ENCODE measurements at places on chromosomes 4 and X.

DNA sequence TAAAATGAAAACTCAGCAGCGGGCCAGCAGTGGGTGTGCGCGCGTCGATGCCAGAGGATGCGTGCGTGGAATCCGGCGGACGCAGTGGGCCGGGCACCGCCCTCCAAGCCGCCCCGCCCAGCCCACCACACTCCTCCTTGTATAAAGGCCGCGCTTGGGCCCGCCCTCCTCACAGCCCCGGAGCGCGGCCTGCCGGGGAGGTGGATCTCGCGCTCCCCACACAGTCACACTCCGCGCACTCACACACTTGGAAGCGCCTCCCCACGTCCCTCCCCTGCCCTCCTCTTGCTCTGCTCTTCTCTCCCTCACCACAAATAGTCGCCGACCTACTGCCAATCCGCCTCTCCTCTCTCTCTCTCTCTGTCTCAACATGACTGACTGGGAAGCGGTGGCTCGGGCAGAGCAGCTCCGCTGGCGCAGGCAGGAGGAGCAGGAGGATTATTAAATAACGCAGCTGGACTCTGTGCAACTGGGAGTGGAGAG lies at the start of gene CCSER1:
Gene CCSER1 (plus strand): TSS at position 172 of the 483 bp plus-strand sequence.
- DNase-seq: peak; percentile 62

- DNase-seq: no peak
These were observed 95.9 kb upstream of the TRPC3 start for GRCh38 chr4:122047456-122048425.

- DNase-seq: no peak
These were observed 46.7 kb downstream of the MAGEB17 start for GRCh38 chrX:16213961-16214360.

DNA sequence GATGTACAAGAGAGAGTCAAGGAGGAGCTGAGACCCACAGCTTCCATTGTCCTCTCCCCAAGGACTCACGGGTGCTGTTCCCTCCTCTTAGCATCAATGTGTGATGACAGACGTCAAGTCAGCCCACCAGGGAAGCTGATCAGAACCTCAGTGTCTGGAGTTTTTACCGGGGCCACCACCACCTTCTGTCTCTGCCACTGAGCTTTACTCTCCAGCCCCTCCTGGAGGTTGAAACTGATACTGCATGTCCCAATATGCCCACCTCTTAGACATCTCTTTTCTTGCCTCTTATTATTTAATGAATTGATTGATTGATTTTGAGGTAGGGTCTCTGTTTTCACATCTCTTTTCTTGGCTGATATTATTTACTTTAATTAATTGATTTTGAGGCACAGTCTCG lies 10.3 kb upstream of the AKAP17A start:
- DNase-seq: peak; percentile 94

DNA sequence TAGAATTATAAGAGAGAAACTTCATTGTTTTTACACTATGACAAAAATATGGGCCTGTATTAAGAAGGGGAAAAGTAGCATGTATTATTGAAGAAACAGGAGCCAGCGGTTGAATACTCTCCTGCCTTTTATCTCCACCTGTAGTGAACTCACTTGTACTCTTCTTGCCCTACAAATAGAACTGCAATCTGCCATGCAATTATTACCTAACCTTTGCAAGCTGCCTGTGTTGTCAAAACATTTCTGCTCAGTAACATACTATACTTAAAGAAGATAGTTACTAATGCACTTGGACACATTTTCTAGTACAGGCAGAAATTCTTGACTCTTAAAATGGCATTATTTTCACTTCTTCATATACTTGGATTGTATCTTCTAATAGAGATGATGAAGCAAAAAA lies 818.4 kb upstream of the GRID2 start:
- DNase-seq: no peak

DNA sequence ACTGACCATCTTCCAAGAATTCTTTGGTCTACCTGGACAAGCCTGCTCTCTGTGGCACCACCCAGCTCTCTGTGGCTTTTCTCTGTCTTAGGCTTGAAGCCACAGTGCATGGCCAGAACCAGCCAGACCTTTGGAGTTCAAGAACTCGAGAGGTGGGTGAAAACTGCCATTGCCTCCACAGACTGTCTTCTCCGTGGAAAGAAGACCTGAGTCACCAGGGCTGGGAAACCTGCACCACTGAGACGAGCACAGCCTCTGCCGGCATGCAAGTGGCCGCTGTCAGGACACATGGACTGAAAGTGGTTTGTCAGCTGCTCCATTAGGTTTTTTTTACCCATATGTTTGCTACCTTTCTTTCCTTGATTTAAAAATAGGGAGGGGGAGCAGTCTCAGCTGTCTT lies 74.5 kb downstream of the MGST2 start:
- no peak for DNase-seq

- DNase-seq: no peak
These were observed 126.2 kb downstream of the COL4A6 start for GRCh38 chrX:108312011-108312410.

DNA sequence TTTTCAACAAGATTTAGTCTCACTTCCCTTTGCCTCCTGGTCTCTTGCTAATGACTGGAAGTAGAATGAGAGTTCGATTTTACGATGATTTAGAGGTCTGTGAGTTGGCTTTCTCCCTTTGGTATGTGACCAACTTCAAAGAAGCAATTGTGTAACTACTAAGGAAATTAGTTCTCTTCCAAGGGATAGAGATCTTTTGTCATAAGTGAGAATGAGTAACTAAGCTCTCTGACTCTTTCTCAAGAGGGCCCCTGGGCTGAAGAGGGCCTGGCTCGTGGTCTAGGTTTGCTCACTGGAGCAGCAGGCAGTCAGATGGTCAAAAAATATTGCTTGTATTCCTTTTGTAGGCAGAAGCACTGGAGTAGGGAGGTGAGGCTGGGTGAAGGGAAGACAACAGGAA lies 176.3 kb downstream of the ENOX2 start:
- no peak for DNase-seq

GRCh38 chrX:42050345-42050744 lies 127.0 kb upstream of the CASK start:
- DNase-seq: no peak
